CD8-positive, alpha-beta T cell (primary cell): ENCODE measurements at places on chromosomes 13 and 19. TPM values are rescaled to one million over a fixed set of nuclear protein-coding genes. Genes with fewer than 3 reads are reported as not detected.

The ATP7B gene
- total RNA-seq: 0.41 TPM

DNA sequence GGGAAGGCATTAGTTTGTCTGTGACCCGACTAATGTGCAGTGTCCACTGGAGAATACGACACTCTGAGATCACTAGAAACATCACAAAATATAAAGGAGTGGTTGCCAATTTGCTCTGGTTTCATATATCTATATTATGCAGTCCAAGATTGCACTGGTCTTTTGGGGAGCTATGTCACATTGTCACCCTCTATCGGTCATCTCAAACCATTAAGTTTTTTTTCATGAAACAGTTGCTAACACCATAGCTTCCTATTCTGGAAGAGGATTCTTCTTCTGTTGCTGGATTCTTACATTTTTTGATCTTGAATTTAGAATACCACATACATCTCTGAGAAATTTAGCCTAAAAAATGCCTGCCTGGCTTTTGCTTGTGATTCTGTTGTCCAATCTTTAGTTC, 168.6 kb downstream of the LACC1 start:
- no peak for DNase-seq

GRCh38 chr13:75993241-75993640, 357.1 kb downstream of the LMO7 start:
- DNase-seq: no peak

DNA sequence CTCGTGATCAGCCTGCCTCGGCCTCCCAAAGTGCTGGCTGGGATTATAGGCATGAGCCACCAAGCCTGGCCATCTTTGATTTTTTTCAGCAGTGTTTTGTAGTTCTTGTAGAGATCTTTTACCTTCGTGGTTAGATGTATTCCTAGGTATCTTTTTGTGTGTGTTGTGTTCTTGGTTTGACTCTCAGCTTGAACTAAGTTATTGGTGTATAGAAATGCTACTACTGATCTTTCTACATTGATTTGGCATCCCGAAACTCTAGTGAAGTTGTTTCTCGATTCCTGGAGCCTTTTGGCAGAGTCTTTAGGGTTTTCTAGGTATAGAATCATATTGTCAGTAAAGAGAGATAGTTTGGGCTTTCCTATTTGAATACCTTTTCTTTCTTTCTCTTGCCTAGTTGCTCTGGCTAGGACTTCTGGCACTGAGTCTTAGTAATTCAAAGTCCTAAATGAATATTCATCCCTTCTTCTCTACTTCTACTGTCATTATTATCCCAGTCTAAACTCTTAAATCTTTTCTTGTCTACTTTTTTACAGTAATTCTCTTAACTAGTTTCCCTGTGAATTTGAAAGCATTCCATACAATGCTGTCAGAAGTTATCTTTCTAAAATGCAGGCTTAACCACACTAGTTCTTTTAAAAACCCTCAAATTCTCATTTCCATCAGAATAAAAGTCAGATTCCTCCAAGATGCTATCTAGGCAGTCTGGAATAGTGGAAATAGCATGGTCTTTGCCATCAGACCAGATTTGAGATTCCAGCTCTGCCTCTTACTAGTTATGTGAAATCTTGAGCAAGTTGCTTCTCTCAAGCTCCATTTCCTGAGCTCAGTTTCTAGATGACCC, 7.0 kb downstream of the GPR18 start:
- no peak for DNase-seq

The ZNF442 gene
- 1.0 TPM for total RNA-seq

The ZNF227 gene
- total RNA-seq: 22.6 TPM

DNA sequence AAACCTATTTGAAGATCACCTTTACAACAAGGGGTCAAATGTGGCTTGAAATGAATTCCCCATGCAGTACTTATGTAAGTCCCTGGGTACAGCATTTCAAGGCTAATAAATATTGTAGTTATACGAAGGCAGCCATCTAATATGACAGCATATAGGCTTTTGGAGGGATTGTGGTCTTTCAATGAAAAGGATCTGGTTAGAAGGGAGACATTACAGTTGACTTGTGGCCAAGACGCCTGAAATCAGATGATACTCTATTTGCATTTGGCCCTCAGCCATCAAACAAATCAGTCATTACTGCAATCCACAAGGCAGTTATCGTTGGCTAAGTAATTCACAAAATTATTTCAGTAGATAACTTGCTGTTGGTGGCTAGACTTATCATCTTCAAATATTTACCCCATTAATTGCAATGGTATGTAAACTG, 242.7 kb downstream of the DCLK1 start:
- DNase-seq: no peak

DNA sequence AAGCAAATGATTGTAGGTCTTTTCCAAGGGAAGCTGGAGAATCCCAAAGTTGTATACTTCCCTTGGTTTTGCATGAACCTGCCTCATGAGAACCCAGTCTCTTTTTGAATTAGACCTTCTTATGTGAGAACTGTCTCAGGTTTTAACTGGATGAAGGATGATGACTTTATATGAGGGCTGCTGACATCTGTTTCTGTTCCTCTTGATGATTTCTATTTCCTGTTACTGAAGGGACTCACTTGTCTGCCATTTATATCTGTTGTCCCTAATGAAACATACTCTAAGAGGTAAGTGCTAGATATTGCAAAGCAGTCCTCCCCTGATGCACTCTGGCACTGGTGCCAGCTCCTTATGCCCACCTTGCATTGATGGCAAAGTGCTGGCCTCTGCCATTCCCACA, 33.6 kb downstream of the ERICH4 start:
- no peak for DNase-seq

DNA sequence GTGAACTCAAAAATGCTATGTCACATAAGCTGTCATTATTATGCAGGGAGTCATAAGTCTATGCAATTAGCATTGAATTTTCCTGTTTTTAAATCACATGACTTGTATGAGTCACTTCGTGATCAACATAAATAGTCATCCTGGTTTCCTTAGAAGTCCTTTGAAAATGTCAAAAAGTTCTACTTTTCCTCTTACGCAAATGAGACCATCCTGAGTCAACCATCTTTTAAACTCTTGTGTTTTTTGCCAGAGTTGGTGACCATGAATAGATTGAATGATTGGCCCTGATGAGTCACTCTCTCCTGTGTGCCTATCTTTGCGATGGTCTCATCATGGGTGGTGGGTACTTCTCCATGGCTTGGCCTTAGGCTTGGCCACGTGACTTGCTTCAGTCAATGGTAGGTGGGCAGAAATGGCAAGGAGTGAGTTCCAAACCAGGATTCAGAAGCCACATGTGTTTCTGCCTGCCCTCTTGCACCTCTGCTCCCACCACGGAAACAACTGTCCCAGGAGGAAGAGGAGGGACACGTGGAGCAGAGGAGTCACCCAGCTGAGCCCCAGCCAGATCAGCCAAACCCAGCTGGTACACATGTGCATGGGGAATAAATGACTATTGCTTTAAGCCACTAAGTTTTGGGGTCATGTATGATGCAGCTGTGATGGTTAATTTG, 123.5 kb upstream of the CACNA1A start:
- DNase-seq: no peak

DNA sequence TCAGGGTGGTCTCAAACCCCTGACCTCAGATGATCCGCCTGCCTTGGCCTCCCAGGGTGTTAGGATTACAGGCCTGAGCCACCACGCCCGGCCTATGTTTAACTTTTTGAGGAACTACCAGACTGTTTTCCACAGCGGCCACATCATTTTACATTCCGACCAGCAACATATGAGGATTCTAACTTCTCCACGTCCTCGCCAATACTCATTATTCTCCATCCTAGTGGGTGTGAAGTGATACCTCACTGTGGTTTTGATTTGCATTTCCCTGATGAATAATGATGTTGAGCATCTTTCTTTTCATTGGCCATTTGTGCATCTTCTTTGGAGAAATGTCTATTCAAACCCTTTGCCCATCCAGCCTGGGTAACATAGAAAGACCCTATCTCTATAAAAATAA, 14.8 kb downstream of the SLC5A5 start:
- no peak for DNase-seq

GRCh38 chr13:100536643-100537180, 51.9 kb downstream of the GGACT start:
- peak; percentile 19 for DNase-seq

GRCh38 chr13:33917190-33917589, 99.2 kb downstream of the RFC3 start:
- DNase-seq: no peak

DNA sequence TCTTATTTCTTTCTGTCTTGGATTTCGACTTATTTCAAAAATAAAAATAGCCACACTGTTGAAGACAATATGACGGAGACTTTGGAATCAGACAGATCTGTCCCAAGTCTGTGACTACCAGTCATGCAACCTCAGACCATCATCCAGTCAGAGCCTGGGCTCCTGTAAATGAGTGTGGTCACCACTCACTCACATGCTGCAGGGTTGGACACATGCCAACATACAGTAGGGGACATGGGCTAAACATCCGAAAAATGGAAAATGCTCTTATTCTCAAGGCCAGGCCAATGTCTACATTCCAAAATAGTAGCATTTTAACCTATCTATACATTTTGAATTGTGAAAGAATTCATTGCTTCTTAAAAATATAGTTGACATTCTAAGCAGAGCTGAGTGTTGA, 75.5 kb upstream of the EDNRB start:
- no peak for DNase-seq

GRCh38 chr13:93216122-93216521, 10.5 kb upstream of the GPC6 start:
- DNase-seq: no peak

GRCh38 chr13:78659732-78660494, 958 bp upstream of the OBI1 start:
- DNase-seq: peak; percentile 11

DNA sequence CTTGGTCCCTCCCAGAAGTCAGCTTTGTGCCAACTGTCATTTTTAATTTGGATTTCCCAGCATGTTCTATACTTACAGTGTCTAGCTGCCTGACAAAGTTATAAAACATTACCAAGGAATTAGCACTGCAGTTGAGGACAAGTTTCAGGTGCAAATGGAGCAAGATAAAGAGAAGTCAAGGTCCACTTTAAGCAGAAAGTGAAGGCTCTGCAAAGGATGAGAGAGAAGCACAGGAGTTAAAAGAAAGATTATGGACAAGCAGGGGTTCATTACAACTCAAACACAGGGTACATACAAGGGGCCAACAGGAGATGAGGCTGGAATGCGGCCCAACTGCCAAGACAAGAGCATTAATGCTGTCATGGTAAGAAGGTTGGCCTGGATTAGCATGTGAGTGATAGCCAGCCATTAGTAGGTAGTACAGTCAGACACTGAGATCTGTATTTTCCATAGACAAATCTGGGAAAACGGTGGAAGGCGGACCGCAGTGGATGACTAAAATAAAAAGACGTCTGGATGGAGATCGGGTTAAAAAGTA, 17.6 kb downstream of the UBL3 start:
- no peak for DNase-seq

The KANK3 gene
- 0.78 TPM for total RNA-seq

DNA sequence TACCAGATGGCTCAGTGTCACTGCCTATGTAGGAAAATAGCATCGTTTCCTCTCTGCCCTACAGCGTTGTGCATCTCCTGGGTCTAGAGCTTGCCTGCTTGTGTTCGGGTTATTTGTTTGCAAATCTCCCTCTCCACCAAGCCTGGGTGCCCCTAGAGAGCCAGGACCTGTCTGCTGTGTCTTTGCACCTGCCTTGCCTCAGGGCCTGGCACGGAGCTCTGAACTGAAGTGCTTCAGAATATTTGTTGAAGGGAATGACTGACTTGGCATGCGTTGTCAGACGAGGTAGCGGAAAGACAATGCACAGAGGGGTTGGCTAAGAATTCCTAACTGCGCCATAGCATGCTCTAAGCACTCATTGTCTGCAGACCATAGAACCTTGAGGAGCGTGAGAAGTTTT, 263.4 kb downstream of the FGF9 start:
- no peak for DNase-seq

- DNase-seq: no peak
These were observed 54.4 kb downstream of the PEX11G start for GRCh38 chr19:7434391-7434790.

The BST2 gene
- total RNA-seq: 25.1 TPM
